Effector CD4-positive, alpha-beta T cell (primary cell): ENCODE measurements at places on chromosomes 1 and 21.
A peak's percentile ranks its signal among the peaks of the same experiment; 100 is the strongest.

DNA sequence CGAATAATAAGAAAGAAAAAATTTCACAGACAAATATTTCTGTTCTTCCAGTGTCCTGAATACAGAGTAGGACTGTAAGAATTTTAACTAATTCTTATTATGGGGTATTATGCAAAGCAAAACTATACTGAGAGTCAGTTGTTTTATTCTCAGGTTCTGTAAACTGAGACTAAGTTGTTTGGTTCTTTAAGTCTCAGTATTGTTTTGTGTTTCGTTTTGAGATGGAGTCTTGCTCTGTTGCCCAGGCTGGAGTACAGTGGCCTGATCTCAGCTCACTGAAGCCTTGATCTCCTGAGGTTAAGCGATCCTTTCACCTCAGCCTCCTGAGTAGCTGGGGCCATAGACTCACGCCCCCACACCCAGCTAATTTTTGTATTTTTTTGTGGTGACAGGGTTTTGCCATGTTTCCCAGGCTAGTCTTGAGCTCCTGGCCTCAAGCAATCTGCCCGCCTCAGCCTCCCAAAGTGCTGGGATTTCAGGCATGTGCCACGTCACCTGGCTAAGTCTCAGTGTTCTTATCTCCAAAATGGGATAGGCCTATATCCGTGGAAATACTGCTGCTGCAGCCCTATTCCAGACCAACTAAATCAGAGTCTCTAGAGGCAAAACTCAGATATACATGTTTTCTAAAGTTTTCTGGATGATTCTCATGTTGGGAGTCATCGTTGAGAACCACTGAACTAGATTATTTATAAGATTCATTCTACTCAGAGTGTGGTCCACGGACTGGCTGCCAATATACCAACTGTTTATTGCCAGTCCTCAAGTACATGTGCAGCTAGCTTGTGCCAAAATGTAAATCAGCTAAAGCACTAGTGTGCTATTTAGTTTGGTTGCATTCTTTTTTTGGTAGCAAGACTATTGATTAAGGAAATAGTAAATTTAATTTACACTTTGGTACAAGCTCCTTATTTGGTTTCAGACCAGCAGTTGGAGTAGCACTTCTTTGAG lies 116.6 kb downstream of the HS2ST1 start:
- DNase-seq: no peak

GRCh38 chr1:53889304-53890298 lies at the start of gene YIPF1:
TSS of gene YIPF1 (minus strand) at chr1:53889797. CDS start at chr1:53888937, 860 bp downstream.
- DNase-seq: peak; percentile 77

- no peak for DNase-seq
Measured at GRCh38 chr1:241453732-241454131, 65.8 kb downstream of the FH start.

DNA sequence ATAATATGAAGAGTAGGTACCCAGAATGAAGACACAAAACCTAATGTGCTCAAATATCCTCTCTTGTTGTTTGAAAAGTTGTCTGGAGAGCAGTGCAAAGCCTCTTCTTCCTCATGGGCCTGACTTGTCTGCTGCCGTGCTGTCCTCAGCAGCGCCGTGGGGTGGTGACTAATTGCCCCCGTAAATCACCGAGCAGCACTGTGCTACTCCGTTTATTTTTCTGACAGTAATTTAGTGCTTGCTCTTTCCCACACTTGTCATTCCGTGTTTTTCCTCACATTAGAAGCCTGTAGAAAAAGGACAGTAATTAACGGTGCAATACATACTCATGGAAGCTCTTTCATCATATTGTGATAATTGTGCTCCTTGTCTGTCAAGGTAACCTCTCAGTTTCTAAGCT lies 114.8 kb upstream of the BARHL2 start:
- no peak for DNase-seq

DNA sequence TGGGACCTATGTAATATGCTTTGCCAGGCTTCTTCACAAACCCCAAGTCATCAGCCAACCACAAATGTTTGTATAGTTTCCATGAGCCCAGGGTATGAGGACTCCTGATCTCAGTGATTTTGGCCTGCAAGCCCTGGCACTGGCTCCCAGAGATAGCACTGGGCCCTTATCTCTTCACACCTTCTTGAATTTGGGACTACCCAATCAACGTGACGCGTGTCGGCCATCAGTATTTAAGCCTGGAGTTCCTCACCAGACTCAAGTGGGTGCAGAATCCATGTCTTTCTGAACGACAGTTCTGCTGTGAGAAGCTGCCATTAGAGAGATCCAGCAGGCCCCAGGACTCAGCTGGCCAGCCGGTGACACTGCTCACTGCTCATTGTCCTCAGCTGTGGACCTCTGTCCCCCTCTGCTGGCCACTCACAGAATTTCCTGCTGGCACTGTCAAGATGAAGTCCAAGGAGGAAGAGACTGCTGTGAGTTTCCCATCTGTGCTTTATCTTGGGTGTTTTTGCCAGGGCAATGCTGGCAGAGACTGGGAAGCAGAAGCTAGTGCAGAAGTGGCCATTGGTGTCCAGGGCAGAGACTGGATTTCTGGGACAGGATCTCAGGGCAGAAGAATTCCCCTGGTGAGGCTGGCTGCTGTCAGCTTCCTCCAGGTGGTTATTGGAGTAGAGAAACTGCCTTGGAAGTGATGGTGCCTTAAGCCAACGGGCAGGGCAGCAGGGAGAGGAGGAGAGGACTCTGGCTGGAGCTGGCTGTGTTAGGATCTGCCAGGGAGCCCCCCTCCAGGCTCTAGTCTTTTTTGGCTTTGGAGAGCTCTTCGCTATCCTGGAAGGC lies 28.4 kb downstream of the TMCC2 start:
- peak; percentile 78 for DNase-seq

DNA sequence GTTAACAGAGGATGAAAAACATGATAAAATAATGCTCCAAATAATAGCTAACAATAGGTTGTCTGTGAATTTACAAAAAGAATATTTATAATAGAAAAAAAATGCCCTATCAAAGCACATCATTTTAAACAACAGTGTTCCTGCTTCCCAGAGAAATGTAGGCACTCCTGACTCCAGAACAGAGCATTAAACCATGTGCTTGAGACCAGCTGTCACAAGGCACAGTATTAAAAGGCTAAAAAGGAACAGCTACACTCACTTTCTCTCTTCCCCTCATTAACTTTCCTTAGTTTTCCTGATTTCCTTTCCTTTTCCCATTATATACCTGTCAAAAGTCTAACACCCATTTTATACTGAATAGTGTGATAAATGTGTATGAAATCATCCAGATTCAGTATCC lies 10.9 kb downstream of the VAV3 start:
- no peak for DNase-seq

DNA sequence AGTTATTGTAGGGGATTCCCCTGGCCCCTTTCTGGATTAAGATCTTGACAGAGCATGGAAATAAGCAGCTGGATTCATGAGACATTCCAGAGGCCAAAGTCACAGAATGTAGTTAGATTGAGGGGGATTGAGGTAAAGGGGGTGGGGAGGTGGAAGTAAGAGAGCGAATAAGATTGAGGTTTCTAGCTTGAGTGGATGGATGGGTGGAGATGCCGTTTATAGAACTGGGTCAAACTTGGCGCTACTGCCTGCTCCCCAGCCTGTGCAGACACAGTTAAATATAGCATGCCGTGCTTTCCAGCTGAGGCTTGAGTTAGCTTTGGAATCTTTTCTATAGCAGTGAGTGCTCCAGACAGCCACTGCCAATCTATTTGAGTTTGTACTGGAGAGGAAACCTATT lies 85.7 kb downstream of the DYRK1A start:
- no peak for DNase-seq

- no peak for DNase-seq
Measured at GRCh38 chr1:236535190-236535589, 11.4 kb downstream of the LGALS8 start.

DNA sequence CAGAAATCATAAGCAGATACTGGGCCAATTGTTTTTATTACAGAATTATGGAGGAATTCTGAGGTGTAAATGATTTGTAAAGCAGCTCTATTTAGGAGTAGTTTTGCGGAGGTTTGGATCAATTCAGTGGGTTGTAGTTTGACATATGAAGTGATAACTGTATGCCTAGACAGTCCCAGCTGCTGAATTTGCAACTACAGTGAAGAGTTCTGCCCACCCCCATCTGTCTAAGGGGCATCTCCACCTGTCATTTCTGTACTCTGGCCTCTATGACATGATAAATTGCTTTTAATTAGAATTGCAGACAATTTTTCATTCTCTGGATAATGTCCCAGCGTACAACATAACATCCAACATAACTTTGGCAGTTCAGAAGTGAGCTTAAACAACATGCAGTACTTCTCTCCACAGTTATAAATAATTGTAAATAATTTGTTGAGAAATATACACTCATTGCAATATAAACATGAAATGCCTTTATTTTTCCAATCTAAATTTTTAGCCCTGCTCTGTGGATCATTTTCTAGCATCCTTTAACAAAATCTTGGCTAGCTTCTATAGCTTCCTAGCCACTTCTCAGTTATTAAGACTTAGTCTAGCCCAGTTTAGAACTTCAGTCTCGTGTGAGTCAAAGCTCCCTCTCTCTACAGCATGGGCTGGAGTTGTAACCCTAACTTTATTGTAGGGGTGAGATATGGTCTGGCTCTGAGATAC lies 52.3 kb downstream of the PDE4B start:
- DNase-seq: no peak

DNA sequence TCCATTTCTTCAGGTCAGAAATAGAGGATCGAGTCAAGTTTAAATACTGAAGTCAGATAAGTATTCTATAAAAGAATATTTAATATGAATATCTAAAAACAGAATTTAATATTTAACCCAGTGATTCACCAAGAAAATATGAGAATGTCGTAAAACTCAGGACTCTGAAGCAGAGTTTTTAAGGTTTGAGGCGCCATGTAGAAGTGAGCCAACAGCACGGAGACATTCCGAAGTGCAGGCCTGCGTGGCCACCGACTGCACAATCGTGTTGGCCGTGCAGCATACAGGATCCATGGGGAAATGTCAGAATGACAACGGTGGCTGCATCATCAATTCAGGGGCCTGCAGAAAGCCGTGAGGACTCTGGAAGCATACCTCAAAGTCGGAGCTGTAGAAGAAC lies 23.4 kb downstream of the MRAP start:
- no peak for DNase-seq

- no peak for DNase-seq
Measured at GRCh38 chr1:48182439-48182838, 40.1 kb upstream of the SLC5A9 start.

DNA sequence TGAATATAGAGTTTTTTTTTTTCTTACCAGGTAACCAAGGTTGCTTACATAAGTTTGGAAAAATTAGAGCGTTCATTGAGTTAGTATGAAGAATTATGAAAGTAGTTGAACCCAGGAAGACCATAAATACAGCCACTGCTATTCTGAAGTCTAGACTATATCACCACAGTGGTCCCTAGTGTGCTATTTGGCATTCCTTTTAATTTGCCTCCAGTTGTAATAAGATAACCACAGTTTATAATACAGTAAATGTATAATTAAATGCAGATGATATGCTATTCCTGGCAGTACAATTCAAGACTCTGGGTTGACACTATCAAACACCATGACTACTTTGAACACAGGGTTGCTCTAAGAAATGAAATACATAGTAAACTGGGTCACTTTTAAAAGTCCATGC lies 270.5 kb downstream of the BRINP2 start:
- no peak for DNase-seq

DNA sequence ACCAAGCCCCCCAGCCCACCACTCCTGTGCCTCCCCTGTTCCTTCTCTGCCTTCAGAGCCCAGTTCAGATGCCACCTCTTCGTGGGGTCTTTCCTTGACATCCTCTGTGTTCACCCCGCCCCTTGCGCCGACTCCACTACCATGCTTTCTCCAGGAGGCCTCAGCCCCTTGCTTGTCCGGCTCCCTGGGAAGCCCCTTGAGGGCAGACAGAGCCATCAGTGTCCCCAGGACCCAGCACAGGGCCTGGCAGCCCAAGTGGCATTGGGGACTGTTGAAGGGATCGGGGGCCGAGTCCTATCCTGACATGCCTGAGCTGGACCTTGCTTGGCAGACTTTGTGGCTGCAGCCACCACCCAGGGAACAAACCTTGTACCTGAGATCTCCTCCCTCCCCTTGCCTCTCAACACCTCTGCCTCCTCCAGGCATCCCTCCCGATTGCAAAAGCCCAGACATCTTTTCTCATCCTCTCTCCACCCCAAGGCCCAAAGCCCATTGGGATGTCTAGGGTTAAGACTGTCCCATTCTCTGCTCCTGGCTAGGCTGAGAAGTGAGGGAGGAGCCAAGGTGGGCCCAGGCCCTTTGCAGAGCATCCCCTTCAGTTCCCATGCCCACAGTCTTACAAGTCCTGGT lies 3.4 kb downstream of the CLDN19 start:
- no peak for DNase-seq

DNA sequence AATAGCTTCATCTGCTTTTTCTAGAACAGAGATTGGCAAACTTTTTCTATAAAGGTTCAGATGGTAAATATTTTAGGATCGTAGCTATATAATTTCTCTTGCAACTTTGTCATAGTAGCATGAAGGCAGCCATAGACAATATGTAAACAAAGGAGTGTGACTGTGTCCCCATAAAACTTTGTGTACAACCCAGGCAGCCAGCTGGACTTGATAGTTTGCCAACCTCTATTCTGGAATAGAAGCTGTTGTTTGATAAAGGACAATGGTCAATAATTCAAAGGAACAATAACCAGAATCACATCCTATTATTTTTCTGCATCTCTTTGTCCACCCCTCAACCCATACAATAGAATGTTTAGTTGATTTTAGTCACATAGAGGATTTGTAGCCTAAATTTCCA lies 286.7 kb downstream of the LMX1A start:
- no peak for DNase-seq

- no peak for DNase-seq
Measured at GRCh38 chr1:183185941-183186490, at the start of gene LAMC2. TSS of gene LAMC2 (plus strand) at chr1:183186264. CDS start at chr1:183186353, 89 bp downstream.

DNA sequence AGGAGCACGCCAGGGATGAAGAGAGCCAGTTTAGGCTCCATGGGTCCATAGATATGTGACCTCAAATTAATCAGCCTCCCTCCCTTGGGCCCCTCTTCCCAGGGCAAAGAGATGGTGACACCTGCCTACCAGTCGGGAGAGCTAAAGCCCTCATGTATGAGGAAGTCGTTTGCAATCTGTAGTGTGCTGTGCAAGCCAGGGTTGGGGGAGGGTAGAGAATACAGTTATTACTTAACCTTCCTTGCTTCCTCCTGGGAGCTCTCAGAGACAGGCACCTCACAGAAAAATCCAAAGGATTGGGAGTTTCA lies 4.0 kb downstream of the PGLYRP4 start:
- DNase-seq: no peak

DNA sequence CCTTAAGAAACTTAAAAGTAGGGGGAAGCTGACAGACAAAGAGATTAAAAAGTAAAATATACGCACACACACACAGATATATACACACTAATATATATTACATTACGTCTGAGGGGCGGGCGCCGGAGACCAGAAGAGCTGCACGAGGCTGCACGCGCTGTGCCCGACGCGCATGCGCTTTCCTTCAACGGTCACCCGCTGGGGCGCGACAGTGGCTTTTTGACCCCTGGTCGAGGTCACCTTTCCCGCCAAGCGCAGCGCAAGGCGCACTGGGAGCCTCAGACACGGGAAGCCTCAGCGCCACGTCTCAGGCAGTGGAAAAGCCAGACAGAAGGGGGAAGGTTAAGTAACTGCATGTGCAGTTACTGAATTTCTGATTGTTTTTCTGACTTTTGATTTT lies at the start of gene HORMAD1:
HORMAD1 (minus strand) TSS at position 193 of the 400 bp plus-strand sequence. CDS start 1,390 bp downstream, outside the sequence.
- DNase-seq: no peak

- no peak for DNase-seq
Measured at GRCh38 chr21:45383615-45384201, 21.3 kb upstream of the COL18A1 start.

GRCh38 chr21:34156957-34157356 lies 83.6 kb downstream of the MRPS6 start:
- DNase-seq: no peak
